ENCODE measurements at places on chromosomes 7 and 10.

GRCh38 chr7:81924494-81924893, 154.6 kb upstream of the HGF start:
- peaks cover 5% of the 10 kb centered on the region for H3K4me1 ChIP-seq
- no peak overlapping the region for H3K4me3 ChIP-seq
- no peaks in the 10 kb centered on the region for H3K27me3 ChIP-seq
- DNase-seq = no peak
- H3K36me3 ChIP-seq = no peaks in the 10 kb centered on the region

DNA sequence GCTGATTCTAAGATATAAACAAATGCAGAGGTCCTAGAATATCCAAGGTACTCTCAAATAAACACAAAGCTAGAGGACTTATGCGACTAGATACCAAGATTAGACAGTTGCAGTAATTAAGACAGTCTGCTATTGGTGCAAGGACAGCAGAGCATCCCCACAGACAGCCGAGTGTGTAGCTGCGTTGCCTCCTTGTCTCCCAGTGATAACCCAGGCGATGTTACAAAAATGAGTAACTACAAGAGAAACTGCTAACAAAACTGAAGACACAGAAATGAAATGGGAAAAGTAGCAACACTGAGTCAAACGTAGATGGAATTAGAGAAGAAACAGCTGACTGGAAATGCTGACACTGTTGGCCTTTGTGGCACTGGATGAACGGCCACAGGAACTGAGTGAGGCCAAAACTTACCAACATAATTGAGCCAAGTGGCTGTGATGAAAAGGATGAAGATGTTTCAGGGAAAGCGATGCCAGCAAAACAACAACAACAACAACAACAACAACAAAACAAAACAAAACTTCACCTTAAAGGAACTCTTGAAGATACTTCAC, 54.3 kb downstream of the BAIAP2L1 start:
- DNase-seq = no peak
- no peaks in the 10 kb centered on the region for H3K4me1 ChIP-seq
- H3K27ac ChIP-seq = no peak overlapping the region

DNA sequence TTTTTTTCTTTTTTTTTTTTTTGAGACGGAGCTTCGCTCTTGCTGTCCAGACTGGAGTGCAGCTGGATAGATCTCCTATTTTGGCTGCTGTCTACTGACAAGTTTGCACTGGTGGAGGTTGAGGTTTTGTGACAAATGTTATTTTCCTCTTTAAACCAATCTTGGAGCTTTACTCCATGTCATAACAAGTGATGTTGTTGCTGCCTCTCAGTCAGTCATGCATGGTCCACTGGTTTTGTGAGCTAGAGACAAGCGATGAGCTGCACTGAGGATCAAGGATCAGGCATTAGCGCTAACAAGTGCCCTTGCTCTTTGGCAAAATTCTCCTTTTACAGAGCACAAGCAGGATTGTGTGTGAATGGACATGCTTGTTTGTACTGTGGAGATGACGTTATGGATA, 805 bp upstream of the WDFY4 start:
- H3K4me1 ChIP-seq = no peaks in the 10 kb centered on the region
- H3K36me3 ChIP-seq = no peaks in the 10 kb centered on the region
- H3K4me3 ChIP-seq = no peak overlapping the region
- DNase-seq = no peak
- H3K27ac ChIP-seq = no peak overlapping the region
- no peaks in the 10 kb centered on the region for H3K27me3 ChIP-seq

DNA sequence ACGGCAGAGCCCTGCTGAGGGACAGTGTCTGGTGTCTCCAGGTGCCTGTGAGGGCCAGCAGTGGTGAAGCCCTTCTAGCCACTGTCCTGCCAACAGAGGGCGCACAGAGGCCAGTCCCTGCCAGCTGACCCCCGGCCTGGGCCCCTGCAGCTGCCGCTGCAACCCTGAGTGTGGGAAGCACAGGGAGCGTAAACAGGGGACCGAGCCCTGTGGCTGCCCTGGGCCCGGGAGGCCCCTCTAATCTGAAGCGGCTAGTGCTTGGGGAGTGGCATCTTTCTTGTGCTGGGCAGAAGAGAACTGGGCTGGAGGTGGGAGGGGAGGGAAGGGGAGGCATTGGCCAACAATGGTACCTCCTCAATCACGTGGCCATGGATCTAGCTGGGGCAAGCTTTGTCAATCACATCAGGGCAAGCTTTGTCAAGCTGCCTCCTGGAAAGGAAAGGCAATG, 34.6 kb downstream of the TRIM8 start:
- no peaks in the 10 kb centered on the region for H3K27me3 ChIP-seq
- no peak overlapping the region for H3K27ac ChIP-seq
- DNase-seq = no peak
- no peak overlapping the region for H3K4me3 ChIP-seq
- H3K36me3 ChIP-seq = no peaks in the 10 kb centered on the region

DNA sequence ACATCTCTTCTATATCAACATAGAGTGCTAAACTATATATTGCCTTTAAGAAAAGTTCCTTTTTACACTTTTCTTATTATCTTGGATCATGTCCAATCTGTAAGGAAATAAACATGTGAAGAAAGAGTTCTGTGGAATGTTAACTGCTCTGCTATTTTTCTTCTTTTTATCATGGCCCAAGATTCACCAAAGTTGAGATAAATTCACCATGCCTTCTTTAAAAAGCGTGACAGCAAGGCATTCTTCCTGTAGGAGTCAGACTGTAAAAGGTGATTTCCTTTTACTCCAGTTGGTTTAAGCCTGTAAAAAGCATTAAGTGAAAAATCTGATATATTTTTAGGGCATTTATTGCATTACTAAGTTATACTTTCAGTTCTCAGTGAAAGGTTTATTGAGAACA, 165.7 kb upstream of the FZD1 start:
- no peak overlapping the region for H3K4me3 ChIP-seq
- H3K36me3 ChIP-seq = no peaks in the 10 kb centered on the region
- H3K27me3 ChIP-seq = no peaks in the 10 kb centered on the region
- no peaks in the 10 kb centered on the region for H3K4me1 ChIP-seq

GRCh38 chr7:28488061-28488791, 75.9 kb downstream of the CREB5 start:
- no peak overlapping the region for H3K4me3 ChIP-seq
- DNase-seq = no peak
- no peak overlapping the region for H3K27ac ChIP-seq
- no peaks in the 10 kb centered on the region for H3K36me3 ChIP-seq
- H3K27me3 ChIP-seq = no peaks in the 10 kb centered on the region
- peaks cover 18% of the 10 kb centered on the region for H3K4me1 ChIP-seq

- peak; percentile 26 for DNase-seq
- no peaks in the 10 kb centered on the region for H3K36me3 ChIP-seq
- H3K27me3 ChIP-seq = no peaks in the 10 kb centered on the region
- H3K4me1 ChIP-seq = peaks cover 4% of the 10 kb centered on the region
- no peak overlapping the region for H3K4me3 ChIP-seq
Observed at GRCh38 chr10:31204090-31204489, 114.9 kb upstream of the ZEB1 start.

GRCh38 chr10:6763001-6763400, 182.9 kb upstream of the PRKCQ start:
- H3K36me3 ChIP-seq = no peaks in the 10 kb centered on the region
- H3K4me3 ChIP-seq = no peak overlapping the region
- peaks cover 3% of the 10 kb centered on the region for H3K27me3 ChIP-seq
- no peaks in the 10 kb centered on the region for H3K4me1 ChIP-seq
- no peak for DNase-seq
- no peak overlapping the region for H3K27ac ChIP-seq

GRCh38 chr7:66452165-66452564, 176.5 kb upstream of the KCTD7 start:
- H3K27ac ChIP-seq = no peak overlapping the region
- H3K36me3 ChIP-seq = no peaks in the 10 kb centered on the region
- H3K27me3 ChIP-seq = no peaks in the 10 kb centered on the region
- peak; percentile 50 for DNase-seq

DNA sequence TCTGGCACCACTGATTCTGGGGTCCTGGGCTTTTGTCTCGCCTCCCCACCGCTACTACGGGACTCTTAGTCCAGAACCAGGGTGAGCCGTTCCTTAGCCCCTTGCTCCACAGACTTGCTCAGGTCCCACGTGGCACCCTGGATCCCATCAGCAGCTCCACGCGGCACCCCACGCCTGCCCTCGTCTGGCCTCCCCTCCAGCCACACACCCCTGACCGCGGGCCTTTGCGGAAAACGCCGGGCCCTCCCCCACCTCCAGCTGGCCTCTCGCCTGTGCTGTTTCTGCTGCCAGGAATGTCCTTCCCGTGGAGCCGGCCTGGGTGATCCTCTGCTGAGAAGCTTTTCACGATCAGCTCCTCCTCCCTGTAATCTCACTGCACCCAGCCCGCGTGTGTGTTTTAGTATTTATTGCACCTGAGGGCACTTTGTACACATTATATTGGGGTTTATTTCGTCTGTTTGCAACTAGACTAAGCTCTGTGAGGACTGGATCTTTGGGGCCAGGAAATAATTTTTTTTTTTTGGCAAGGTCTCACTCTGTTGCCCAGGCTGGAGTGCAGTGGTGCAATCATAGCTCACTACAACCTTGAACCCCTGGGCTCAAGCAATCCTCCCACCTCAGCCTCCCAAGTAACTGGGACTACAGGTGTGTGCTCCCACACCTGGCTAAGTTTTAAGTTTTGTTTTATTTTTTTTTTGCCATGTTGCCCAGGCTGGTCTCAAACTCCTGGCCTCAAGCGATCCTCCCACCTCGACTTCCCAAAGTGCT, 10.5 kb upstream of the TTYH3 start:
- H3K27ac ChIP-seq = no peak overlapping the region
- H3K4me3 ChIP-seq = no peak overlapping the region
- H3K27me3 ChIP-seq = no peaks in the 10 kb centered on the region
- H3K36me3 ChIP-seq = no peaks in the 10 kb centered on the region
- DNase-seq = peak; percentile 57

- no peaks in the 10 kb centered on the region for H3K4me1 ChIP-seq
- no peaks in the 10 kb centered on the region for H3K36me3 ChIP-seq
- no peaks in the 10 kb centered on the region for H3K27me3 ChIP-seq
- H3K4me3 ChIP-seq = no peak overlapping the region
Observed at GRCh38 chr10:96168546-96168945, 38.4 kb downstream of the ZNF518A start.

DNA sequence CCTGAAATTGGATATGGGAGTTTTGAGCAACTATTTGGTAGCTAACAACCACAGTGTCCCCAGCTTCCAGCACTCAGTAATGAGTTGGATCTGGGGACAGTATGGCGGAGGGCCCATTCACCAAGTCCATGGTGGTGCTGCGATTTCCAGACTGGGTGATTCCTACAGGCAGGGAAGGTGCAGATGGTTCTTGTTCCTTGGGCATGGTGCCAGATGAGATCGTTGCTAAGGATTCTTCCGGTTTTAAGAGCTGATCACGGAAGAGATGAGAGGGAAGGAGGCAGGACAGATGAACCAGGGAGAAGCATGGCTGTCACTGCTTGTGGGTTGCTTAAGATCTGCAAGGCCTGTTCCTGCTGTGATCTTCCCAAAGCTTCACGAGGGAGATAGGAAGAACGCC, 380.3 kb downstream of the TCERG1L start:
- H3K4me1 ChIP-seq = no peaks in the 10 kb centered on the region
- H3K27me3 ChIP-seq = no peaks in the 10 kb centered on the region
- no peaks in the 10 kb centered on the region for H3K36me3 ChIP-seq
- DNase-seq = no peak
- H3K4me3 ChIP-seq = no peak overlapping the region

DNA sequence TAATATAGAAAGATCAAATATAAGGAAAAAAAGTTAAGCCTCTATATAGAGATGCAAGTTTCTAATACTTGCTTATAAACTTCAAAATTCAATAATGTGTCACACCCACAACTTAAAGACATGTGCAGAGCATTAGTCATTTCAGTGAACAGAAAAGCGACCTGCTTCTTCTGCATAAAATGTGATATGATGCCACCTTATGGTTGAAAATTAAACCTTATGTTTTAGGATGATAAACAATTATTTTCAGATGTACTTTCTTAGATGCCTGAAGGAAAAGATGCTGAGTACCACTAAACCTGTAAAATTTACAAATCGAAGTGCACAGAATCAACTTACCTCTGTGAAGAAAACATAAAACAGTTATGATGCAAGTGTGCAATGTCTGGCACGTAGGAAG, 96.0 kb downstream of the MTERF1 start:
- H3K4me3 ChIP-seq = no peak overlapping the region
- H3K27me3 ChIP-seq = no peaks in the 10 kb centered on the region
- DNase-seq = peak; percentile 58
- no peaks in the 10 kb centered on the region for H3K4me1 ChIP-seq
- H3K27ac ChIP-seq = no peak overlapping the region

- H3K36me3 ChIP-seq = no peaks in the 10 kb centered on the region
- H3K27ac ChIP-seq = no peak overlapping the region
- no peak overlapping the region for H3K4me3 ChIP-seq
Observed at GRCh38 chr10:96651998-96652431, 65.2 kb upstream of the TM9SF3 start.

DNA sequence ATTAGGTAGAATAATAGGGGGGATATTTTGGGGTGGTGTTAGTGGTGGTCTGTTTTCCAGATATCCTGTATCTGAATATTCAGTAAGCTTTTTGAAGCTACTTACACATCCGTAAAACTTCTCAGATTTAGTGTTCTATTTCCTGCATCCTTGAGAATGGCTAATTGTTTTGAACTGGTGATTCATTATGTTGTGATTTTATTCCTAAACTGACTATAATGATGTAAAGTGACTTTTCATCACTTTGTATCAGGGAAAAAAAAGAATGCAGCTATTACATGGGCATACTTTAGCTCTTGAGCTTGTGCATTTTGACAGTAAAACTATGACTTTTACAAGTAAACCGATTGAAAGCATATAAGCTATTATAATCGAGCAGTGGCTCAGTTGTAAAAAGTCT, 18.2 kb downstream of the WAC start:
- DNase-seq = peak; percentile 16
- H3K27me3 ChIP-seq = no peaks in the 10 kb centered on the region
- H3K27ac ChIP-seq = no peak overlapping the region

DNA sequence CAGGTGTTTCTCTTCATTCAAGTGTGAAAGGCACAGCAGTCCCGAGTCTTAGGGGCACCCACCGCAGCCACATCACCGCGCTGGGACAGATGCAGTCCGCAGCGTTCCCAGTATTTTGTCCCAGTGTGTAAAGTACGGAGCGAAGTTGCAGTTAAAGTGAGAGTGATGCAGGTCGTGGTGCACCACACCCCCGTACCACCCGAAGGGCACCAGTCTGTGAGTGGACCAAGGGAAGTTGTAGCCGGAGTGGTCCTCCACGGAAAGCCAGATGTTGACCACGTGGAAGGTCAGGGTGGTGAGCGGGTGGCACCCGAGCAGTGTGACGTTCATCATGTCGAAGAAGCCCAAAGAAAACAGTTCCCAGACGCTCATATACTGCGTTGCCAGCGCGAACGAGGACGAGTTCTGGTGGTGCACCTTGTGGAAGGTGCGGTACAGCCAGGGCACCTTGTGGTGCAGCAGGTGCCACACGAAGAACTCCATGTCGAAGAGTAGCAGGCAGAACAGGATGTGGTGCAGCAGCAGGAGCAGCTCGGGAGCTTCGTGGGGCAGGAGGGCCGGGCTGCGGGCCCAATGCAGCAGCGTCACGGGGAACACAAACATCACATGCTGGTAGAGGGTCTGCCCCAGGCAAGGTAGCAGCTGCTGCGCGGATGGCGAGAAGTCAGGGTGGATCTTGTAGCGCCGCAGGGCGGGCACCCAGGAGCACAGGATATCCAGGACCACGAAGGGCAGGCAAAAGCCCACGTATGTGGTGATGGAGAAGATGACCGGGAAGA, 526 bp downstream of the CH25H start:
- DNase-seq = no peak
- no peak overlapping the region for H3K27ac ChIP-seq
- peaks cover 12% of the 10 kb centered on the region for H3K4me1 ChIP-seq
- H3K27me3 ChIP-seq = peaks cover 32% of the 10 kb centered on the region

GRCh38 chr7:17152721-17153120, 145.7 kb upstream of the AHR start:
- no peaks in the 10 kb centered on the region for H3K27me3 ChIP-seq
- DNase-seq = no peak
- no peak overlapping the region for H3K4me3 ChIP-seq
- H3K36me3 ChIP-seq = no peaks in the 10 kb centered on the region
- H3K27ac ChIP-seq = no peak overlapping the region

Data from astrocyte (in vitro differentiated cells and primary cell).